ENCODE measurements at places on chromosomes 5 and 9. TPM values are rescaled to one million over a fixed set of nuclear protein-coding genes. Genes with fewer than 3 reads are reported as not detected.
A peak's percentile ranks its signal among the peaks of the same experiment; 100 is the strongest.

GRCh38 chr9:36407122-36407723 is 7.2 kb upstream of the RNF38 start:
- DNase-seq, result no peak

DNA sequence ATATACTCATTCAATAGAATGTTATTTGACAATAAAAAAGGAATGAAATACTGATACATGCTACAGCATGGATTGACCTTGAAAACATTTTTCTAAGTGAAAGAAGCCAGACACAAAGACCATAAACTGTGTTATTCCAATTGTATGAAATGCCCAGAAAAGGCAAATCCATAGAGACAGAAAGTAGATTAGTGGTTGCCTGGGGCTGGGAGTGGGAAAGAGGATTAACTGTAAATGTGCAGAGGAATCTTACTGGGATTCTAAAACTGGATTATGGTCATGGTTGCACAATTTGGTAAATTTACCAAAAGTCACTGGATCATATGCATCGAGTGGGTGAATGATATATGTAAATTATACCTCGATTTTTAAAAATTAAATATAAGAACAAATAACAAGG is 88.1 kb downstream of the GLIS3 start:
- no peak for DNase-seq

DNA sequence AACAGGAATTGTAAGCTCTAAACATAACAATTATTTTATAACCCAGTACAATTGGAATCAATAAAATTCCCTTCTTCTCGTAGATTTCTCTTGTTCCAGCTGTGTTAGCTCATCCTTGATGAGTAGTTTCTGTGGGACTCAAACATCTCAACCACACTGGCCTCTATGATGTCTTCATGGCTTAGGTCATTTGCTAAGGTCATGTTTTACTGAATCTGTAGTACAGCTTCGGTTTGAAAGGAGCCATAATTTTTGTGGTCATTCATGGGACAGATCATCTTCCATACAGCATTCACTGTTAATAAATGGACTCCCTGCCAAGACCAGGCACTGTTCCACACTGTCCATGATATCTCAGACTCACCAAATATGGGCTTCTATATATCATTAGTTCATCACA is 369.0 kb upstream of the RFX3 start:
- DNase-seq, result no peak

GRCh38 chr5:102229685-102230084 is 66.4 kb downstream of the SLCO4C1 start:
- no peak for DNase-seq

- peak; percentile 40 for DNase-seq
These were observed 663 bp downstream of the ISOC1 start for GRCh38 chr5:129094924-129095899.

- DNase-seq, result no peak
These were observed 390.9 kb upstream of the DAB2 start for GRCh38 chr5:39815711-39816110.

- no peak for DNase-seq
These were observed 155.8 kb upstream of the ZNF608 start for GRCh38 chr5:124902097-124902821.

GRCh38 chr5:1593903-1594356 is 70.2 kb upstream of the LPCAT1 start:
- no peak for DNase-seq

C9orf153 gene
- total RNA-seq, result 1.2 TPM

CFAP77 gene
- not detected for total RNA-seq

LCN15 gene
- total RNA-seq, result not detected

MCC gene
- total RNA-seq, result 32.8 TPM

Measured in omental fat pad (tissue), 4 donors.